Thyroid gland (tissue), 4 donors: ENCODE measurements at places on chromosomes 11 and 22. TPM values are rescaled to one million over a fixed set of nuclear protein-coding genes. Genes with fewer than 3 reads are reported as not detected.

GRCh38 chr22:43263645-43264514, 76.9 kb upstream of the TTLL12 start:
- no peak overlapping the region for H3K27ac ChIP-seq
- H3K27me3 ChIP-seq: no peaks in the 10 kb centered on the region
- no peaks in the 10 kb centered on the region for H3K36me3 ChIP-seq
- H3K4me1 ChIP-seq: peaks cover 12% of the 10 kb centered on the region
- no peak overlapping the region for H3K4me3 ChIP-seq

DNA sequence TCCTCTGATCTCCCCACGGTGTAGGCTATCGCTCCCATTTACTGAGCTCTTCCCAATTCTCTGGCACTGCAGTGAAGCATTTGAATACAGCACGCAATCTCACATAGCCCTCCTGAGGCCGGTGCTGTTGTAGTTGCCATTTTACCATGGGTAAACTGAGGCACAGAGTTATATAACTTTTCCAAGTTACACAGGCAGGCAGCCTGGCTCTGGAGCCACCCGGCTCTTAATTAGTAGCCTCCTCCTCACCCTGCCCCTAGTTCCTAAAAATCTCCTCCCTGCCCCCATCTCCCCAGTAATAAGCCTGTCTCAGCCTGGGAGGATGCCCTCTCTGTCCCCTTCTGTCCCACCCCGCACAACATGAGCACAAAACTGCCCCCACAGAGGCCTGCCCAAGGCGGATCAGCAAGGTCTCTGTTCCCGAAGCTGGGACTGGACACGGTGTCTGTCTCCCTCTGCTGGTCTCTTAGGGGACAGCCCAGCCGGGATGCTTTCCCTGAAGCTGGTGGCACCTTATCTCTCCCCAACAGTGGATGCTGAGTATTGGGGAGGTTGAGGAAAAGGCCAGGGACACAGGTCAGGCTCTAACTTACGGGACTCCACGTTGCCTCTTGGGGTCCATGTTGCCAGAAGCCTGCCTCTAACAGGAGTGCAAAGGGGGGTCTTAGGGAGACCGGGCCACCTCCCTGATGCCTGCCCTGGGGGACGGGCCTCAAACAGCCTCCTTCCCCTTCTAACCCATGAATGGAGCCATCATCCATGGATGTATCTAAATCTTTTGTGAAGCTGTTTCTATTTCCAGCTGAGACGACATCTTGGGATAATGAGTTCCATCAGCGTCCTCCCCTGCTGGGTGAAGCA, 9.1 kb upstream of the CLCF1 start:
- H3K4me1 ChIP-seq: peaks cover 18% of the 10 kb centered on the region
- H3K27me3 ChIP-seq: no peaks in the 10 kb centered on the region
- peak; percentile 83 for DNase-seq
- H3K36me3 ChIP-seq: no peaks in the 10 kb centered on the region
- H3K27ac ChIP-seq: no peak overlapping the region

GRCh38 chr11:72643547-72643946, 30.7 kb downstream of the PDE2A start:
- no peaks in the 10 kb centered on the region for H3K36me3 ChIP-seq
- H3K27me3 ChIP-seq: no peaks in the 10 kb centered on the region
- H3K4me1 ChIP-seq: peaks cover 11% of the 10 kb centered on the region
- no peak for DNase-seq
- H3K4me3 ChIP-seq: no peak overlapping the region

GRCh38 chr22:45502215-45503049, at the start of gene FBLN1:
Gene FBLN1, plus strand, starts transcription at chr22:45502883. Its CDS starts 103 bp downstream, at chr22:45502986.
- H3K27me3 ChIP-seq: no peaks in the 10 kb centered on the region
- DNase-seq: peak; percentile 35
- no peaks in the 10 kb centered on the region for H3K36me3 ChIP-seq
- peak within 1 kb of the TSS; percentile 25 for H3K4me3 ChIP-seq
- peaks cover 10% of the 10 kb centered on the region for H3K4me1 ChIP-seq

GRCh38 chr11:14270690-14271542, 88.1 kb downstream of the RRAS2 start:
- H3K4me1 ChIP-seq: no peaks in the 10 kb centered on the region
- no peak overlapping the region for H3K4me3 ChIP-seq
- no peaks in the 10 kb centered on the region for H3K36me3 ChIP-seq
- no peak for DNase-seq
- no peak overlapping the region for H3K27ac ChIP-seq

GRCh38 chr11:113569391-113569790, 94.2 kb upstream of the DRD2 start:
- no peaks in the 10 kb centered on the region for H3K36me3 ChIP-seq
- no peak overlapping the region for H3K27ac ChIP-seq
- H3K4me1 ChIP-seq: no peaks in the 10 kb centered on the region
- no peak overlapping the region for H3K4me3 ChIP-seq

- no peak overlapping the region for H3K27ac ChIP-seq
- H3K4me1 ChIP-seq: no peaks in the 10 kb centered on the region
- H3K4me3 ChIP-seq: no peak overlapping the region
- no peaks in the 10 kb centered on the region for H3K36me3 ChIP-seq
- no peak for DNase-seq
Observed at GRCh38 chr22:49073873-49074417, 753.7 kb downstream of the BRD1 start.

DNA sequence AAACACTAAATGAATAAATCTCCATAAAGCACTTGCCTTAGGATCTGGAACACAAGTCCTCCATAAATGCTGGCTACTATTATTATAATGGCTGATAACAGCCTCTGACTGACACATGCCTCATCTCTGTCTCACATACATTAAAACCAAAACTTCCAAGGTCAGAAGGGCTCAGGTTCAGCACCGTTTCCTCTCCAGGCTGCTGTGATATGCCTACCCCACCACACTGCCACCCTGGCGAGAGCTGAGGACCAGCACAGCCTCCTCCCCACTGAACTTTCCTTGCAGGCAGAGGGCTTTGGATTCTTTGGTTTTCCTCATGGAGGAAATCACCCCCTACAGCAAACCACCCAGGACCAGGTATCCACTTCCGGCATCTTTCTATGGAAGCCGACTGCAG, 112.8 kb downstream of the ABTB2 start:
- no peak overlapping the region for H3K27ac ChIP-seq
- H3K36me3 ChIP-seq: no peaks in the 10 kb centered on the region
- DNase-seq: no peak
- no peak overlapping the region for H3K4me3 ChIP-seq
- no peaks in the 10 kb centered on the region for H3K4me1 ChIP-seq

- no peaks in the 10 kb centered on the region for H3K4me1 ChIP-seq
- H3K27me3 ChIP-seq: no peaks in the 10 kb centered on the region
- DNase-seq: no peak
- no peak overlapping the region for H3K4me3 ChIP-seq
Observed at GRCh38 chr11:131642756-131643531, 272.5 kb downstream of the NTM start.

The TIGD3 gene
- not detected for total RNA-seq

- peaks cover 56% of the 10 kb centered on the region for H3K4me1 ChIP-seq
- H3K27ac ChIP-seq: peak overlapping the region; percentile 75
- H3K27me3 ChIP-seq: no peaks in the 10 kb centered on the region
- no peaks in the 10 kb centered on the region for H3K36me3 ChIP-seq
- no peak overlapping the region for H3K4me3 ChIP-seq
- DNase-seq: peak; percentile 98
Observed at GRCh38 chr11:12746593-12747097, 72.4 kb downstream of the TEAD1 start.

DNA sequence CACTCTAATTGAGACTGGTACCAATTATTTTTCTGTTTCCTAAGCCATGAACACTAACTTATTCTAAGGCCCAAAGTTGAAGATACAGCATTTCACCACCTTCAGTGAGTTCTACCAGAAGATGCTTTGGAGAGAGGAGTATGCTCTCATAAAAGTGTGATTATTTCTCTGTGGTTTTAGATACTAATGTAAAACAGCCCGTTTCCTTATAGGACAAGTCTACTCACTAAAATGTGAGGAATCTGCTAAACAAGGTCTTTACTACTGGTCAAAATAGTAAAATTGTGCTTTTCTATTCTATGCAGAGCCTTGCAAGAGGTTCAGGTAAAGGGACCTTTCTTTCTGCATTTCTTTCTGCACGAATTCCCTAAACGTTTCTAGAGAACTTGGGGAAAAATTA, 2.4 kb downstream of the LGR4 start:
- no peaks in the 10 kb centered on the region for H3K27me3 ChIP-seq
- H3K27ac ChIP-seq: peak overlapping the region; percentile 90
- DNase-seq: no peak
- H3K36me3 ChIP-seq: no peaks in the 10 kb centered on the region

GRCh38 chr22:35509960-35510359, 30.7 kb upstream of the RASD2 start:
- no peak overlapping the region for H3K27ac ChIP-seq
- H3K27me3 ChIP-seq: no peaks in the 10 kb centered on the region
- no peaks in the 10 kb centered on the region for H3K4me1 ChIP-seq
- no peaks in the 10 kb centered on the region for H3K36me3 ChIP-seq
- H3K4me3 ChIP-seq: no peak overlapping the region

The CALCA gene
- total RNA-seq: not detected

DNA sequence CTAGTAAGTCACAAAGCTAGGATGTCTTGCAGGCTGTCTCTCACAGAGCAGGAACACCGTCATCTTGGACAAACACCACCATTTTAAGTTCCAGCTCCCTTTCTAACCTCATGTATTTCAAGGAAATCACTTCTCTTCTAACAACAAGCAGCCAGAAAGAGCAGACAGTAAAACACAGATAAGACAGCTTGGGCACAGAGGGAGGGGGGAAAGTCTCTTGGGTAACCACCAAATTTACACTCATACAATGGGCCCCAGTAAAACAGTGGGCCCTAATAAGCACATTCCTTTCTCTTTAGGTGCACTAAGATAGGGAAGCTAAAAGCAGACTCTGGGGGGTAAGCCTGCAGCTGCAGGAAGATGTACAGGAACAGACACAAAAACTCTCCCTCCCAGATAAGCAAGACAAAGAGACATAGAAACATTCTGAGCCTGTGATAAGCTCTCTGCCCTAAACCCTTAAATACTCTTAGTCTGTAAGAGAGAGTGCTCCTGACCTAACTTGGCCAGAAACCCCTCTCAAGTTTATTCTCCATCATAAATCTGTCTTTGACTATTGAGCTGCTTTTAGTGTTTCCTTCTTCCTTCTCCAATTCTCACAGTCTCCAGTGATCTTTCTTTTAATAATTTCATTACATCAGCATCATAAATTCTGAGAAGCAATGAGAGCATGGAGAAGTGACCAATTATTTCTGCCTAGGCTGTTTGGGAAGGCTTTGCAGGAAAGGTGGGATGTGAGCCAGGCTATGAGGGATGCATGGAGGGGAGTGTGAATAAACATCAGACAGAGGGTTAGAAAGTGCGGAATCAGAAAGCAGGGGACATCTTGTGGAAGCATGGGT, 7.4 kb downstream of the OR10D3 start:
- H3K4me1 ChIP-seq: no peaks in the 10 kb centered on the region
- H3K27ac ChIP-seq: no peak overlapping the region
- H3K36me3 ChIP-seq: no peaks in the 10 kb centered on the region
- H3K4me3 ChIP-seq: no peak overlapping the region

DNA sequence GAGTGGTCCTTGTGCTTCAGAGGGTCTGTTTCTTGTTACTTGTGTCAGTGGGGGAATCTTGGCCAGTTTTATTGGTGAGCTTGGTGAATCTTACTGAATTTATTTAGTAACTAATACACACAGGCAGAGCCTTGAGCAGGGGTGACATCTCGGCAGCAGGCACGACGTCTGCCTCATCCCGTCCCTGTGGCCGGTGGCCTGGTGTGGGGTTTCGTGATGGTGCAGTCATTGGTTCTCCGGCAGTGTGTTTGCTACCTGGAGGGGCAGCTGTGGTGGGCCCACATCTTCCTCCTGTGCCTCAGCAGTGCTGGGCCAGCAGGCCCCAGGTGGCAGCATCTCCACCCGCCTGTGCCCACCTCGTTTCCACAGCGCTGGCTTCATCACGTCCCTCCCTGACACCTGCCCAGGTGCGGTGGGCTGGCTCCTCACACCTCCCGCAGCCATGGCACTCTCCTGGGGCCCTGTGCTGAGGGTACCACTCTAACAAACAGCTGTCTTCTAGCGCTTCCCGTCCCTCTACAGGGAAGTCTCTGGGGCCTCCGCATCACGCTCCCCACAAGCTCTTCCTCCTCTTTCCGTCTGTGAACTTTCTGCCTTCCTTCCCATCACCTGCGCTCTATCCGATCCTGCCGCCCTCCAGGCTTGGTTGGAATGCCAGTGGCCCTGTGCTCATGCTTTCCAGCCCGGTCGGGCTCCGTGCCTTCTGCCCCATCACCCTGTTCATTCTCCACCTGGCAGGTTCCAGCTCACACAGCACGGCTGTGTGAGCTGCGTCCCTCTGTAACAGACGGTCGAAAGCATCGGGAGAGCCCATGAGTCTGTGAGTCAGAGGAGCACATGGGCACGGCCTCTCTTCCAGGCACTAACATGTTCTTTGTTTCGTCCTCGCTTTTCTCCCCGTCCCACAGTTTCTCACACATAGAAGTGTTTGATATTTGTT, 203.4 kb downstream of the TBC1D22A start:
- no peak overlapping the region for H3K4me3 ChIP-seq
- H3K36me3 ChIP-seq: no peaks in the 10 kb centered on the region
- no peaks in the 10 kb centered on the region for H3K27me3 ChIP-seq
- no peak overlapping the region for H3K27ac ChIP-seq
- no peak for DNase-seq

The WBP2NL gene
- total RNA-seq: 5.1 TPM

- H3K4me3 ChIP-seq: no peak overlapping the region
- H3K4me1 ChIP-seq: no peaks in the 10 kb centered on the region
- H3K36me3 ChIP-seq: no peaks in the 10 kb centered on the region
- H3K27ac ChIP-seq: no peak overlapping the region
- H3K27me3 ChIP-seq: no peaks in the 10 kb centered on the region
Observed at GRCh38 chr22:29758068-29758622, 8.7 kb downstream of the ZMAT5 start.

DNA sequence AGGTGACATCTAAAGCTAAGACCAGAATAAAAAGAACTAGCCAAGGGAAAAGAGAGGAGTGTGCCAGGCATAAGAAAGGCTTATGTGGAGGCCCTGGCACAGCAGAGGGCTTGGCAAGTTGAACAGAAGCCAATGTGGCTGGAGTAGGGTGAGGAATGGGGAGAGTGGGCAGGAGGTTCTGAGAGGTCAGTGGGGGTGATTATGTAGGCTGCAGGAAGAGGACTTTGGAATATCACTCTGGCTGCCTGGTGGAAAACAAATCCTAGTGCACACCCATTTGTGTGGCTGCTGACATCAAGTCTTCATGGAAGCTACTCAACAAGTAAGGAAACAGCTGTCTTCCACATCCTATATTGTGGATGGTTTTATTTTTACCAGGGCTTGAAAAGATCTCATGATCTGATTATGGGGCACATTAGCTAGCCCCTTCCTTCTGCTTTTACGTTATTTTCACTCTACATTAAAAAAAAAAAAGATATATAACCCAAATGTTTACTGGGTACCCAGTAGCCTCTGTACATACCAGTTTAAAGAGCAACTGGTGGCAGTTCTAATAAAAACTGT, 3.4 kb downstream of the MRPL16 start:
- peaks cover 14% of the 10 kb centered on the region for H3K4me1 ChIP-seq
- no peak for DNase-seq
- no peak overlapping the region for H3K27ac ChIP-seq
- H3K27me3 ChIP-seq: no peaks in the 10 kb centered on the region
- no peak overlapping the region for H3K4me3 ChIP-seq
- H3K36me3 ChIP-seq: peaks cover 14% of the 10 kb centered on the region

The CPT1B gene
- total RNA-seq: 16.0 TPM

The LMO2 gene
- 20.7 TPM for total RNA-seq

GRCh38 chr11:86745571-86745970, 54.8 kb upstream of the PRSS23 start:
- no peak for DNase-seq
- no peak overlapping the region for H3K4me3 ChIP-seq
- no peaks in the 10 kb centered on the region for H3K36me3 ChIP-seq
